Activated CD8-positive, alpha-beta T cell treated with anti-CD3 and anti-CD28 coated beads for 36 hours (primary cell): ENCODE measurements at places on chromosomes 5 and 9. TPM values are rescaled to one million over a fixed set of nuclear protein-coding genes. Genes with fewer than 3 reads are reported as not detected.

The KLHL9 gene
- 15.6 TPM for total RNA-seq

- no peak for DNase-seq
Observed at GRCh38 chr5:124289641-124290311, 456.7 kb downstream of the ZNF608 start.

GRCh38 chr9:72907421-72907820, 45.4 kb downstream of the ALDH1A1 start:
- DNase-seq: no peak

DNA sequence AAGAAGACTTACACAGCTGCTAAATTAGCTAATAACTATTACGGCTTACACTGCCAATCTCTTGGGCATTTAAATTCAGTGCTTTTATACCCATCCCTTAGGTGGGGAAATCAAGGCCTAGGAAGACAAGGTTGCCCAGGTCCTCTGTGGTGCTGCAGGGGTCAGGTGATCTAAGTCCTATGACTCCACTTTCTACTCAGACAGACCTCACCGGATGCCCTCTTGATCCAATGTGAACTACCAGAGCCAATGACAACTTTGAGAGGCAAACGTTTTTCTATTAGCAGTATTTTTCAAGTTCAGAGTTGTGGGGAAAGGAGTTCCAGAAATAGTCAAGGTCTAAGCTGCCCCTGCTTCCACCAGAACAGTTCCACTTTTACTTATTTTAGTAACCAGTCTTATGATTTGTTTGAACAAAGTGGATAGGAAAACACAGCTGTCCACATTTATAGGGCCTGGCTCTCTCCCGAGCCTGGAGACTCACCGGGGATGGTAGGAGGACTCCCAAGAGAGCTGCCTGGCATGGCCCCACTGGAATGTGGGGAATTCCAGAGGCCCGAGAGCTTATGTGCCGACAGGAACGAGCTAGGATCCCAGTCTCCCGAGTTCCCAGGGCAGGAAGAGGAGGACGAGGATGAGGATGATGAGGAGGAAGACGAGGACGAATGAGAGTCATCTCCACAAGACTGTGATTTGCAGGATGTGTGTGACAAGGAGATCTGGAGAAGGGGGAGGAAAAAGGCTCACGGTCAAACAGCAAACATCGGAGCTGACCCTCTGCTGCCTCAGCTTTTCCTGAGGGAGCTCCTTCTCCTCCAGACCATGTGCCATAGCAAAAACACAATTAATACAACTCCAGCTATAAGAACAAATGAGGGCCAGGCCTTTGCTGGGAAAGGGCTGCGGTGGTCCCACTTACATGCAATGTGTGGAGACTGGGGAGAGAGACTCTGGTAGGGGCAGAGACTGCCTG, 16.7 kb downstream of the FAM193B start:
- DNase-seq: no peak

The PCDHB2 gene
- total RNA-seq: not detected

- peak; percentile 37 for DNase-seq
Observed at GRCh38 chr5:159310511-159310910, 19.8 kb downstream of the IL12B start.

The MCTP1 gene
- total RNA-seq: 0.40 TPM

The NLN gene
- total RNA-seq: 42.5 TPM

The SLC1A1 gene
- total RNA-seq: 0.09 TPM

- no peak for DNase-seq
Observed at GRCh38 chr9:9523476-9524139, 1089.2 kb downstream of the PTPRD start.

The PCDHA10 gene
- not detected for total RNA-seq

The PITX1 gene
- total RNA-seq: 0.20 TPM

DNA sequence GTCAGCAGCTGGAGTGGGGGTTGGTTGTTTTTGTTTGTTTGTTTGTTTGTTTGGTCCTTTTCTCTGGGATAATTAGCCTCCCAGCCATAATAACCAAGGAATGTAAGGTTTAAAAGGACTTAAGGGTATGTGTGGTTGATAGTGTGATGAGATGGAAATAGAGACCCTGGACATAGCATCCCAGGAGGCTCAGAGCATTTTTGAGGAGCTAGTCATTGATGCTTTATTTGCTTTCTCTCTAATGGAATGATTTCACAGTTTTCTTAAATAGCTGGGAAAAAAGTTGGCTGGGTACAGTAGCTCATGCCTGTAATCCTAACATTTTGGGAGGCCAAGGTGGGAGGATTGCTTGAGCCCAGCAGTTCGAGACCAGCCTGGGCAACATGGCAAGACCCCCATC, 45.1 kb downstream of the TTC1 start:
- no peak for DNase-seq

DNA sequence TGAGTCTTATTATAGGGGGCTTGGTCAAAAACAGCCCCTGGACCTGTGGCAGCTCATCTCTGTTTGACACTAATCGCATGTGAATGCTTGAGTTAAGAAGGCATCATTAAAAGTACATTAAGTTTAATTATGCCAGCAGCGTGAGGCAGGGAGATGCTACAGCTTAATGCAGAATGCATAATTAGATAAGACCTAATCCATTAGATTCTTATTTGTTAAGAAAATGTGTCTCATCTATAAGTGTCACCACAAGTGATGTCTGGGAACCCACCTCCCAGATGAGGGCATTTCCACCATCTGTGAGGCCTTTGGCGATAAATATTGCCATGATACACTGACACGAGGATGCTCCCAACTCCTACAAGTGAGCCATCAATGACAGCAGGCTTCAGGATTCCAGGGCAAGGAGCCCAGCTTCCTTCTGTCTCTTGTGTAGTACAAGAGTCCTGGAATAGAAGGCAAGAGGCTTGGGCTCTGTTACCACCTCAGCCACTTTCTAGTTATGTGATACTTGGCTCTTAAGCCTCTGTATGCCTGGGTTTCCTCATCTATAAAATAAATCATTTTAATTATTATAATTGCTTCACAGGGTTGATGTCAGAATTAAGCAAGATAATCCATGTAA, 202.7 kb downstream of the FAM114A2 start:
- DNase-seq: no peak

DNA sequence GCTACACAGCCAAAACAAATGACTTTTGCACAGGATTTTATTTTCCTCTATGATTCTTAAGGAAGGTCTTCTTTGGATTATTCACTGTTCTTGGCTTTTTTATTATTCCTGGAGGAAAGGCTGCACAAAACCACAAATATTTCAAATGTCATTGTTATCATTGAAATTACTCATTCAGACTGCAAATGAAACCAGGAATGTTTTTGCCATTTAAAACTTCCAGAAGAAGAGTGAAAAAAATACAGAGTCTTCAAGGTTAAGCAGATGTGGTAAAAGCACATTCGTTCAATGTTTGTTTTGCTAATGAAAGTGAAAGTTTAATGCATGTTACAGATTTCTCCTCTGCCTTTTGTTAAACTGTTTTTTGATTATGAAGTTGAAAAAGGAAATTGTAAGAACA, 238.2 kb downstream of the TLE4 start:
- no peak for DNase-seq
